ENCODE measurements at places on chromosomes 2 and 18. TPM values are rescaled to one million over a fixed set of nuclear protein-coding genes. Genes with fewer than 3 reads are reported as not detected.

Gene FAM228A
- total RNA-seq: not detected

Gene SF3B1
- total RNA-seq: 401 TPM

Gene TYW5
- 8.3 TPM for total RNA-seq

Gene CERKL
- 0.08 TPM for total RNA-seq

Gene HOXD12
- not detected for total RNA-seq

Gene BOLL
- not detected for total RNA-seq

Gene TMEM247
- total RNA-seq: not detected

Gene CFAP221
- 1.1 TPM for total RNA-seq

All from endothelial cell (in vitro differentiated cells).